ENCODE measurements at places on chromosomes 11 and 22.

- DNase-seq: no peak
Measured at GRCh38 chr11:104772806-104773241, 125.4 kb downstream of the CASP12 start.

GRCh38 chr22:47388778-47389177 is 626.3 kb downstream of the TBC1D22A start:
- DNase-seq: no peak

DNA sequence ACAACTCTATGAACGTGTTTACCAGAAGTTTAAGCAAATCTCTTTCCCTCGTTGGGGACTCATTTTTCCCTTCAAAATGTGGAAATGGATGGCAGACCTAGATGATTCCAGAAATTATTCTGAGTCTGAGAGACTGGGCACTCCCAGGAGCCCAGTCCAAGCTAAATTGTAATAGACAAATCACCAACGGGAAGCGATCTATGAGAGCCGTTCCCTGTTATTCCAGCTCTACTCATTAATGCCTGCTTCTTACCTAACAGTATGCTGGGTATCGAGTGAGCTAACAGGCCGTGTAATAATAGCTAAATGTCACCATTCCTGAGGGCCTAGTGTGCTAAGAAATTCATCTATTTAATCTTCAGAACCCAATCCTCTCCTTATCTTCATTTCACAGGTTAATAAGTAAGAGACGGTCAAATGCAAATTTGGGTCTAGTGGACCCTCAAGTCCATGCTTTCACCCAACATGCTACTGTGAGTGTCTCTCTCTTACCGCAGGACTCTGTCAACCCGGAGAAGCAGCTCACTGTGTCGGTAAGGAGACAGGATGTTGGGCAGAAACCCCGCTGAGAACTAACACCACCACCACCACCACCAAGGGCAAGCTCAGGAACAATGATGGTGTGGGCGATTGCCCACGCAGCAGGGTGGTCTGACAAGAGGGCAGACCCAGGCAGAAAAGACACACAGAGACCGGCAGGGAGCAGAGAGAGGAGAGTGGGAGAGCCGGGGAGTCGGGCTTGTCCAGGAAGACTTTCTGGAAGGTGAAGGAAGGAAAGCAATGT is 57.1 kb upstream of the TIMP3 start:
- no peak for DNase-seq

DNA sequence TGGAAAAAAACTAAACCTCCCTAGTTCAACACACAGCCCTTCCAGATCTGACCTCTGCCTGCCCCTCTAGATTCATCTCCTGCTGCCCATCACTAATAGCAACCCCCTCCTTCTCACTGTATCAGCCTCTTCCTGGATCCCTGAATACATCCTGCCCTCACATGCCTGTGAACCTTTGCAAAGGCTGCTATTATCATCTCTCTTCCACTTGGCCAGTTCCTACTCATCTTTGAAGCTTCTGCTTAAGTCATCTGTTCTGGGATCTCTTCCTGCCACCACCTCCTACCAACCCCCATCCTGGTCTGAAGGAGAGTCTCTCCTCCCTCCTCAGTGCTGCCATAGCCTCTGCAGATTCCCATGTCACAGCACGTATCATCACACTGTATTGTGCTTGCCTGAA is 38.0 kb upstream of the AMOTL1 start:
- no peak for DNase-seq

- peak; percentile 55 for DNase-seq
Measured at GRCh38 chr11:10413268-10413667, 41.8 kb upstream of the AMPD3 start.

DNA sequence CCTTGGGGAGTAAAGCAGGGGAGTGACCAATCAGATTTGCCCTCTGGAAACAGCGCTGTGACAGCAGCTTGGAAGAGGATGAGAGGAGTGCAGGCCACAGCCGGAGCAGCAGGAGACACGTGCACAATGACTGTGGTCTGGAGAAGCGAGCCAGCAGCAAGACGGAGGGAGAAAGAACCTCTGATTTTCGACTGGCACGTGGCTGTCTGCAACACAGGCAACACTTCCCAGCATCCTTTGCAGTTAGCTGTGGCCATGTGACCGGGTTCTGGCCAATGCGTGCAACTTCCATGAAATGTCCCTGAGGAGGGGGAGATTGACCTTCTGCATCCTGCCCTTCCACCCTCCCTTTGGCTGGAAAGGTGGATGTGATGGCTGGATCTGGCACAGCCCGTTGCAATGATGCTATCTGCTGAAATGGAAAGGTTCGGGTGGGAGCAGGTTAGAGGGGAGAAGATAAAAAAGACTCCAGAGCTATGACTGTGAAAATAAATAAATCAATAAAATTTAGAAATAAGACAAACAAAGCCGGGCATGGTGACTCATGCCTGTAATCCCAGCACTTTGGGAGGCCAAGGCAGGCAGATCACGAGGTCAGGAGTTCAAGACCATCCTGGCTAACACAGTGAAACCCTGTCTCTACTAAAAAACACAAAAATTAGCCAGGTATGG is 15.6 kb downstream of the PLA2G6 start:
- no peak for DNase-seq
